Stimulated activated CD8-positive, alpha-beta memory T cell treated with anti-CD3 and anti-CD28 coated beads, Interleukin-7, amount 100 ng/mL, for 4 hours (primary cell): ENCODE measurements at places on chromosomes 7 and 10.
A peak's percentile ranks its signal among the peaks of the same experiment; 100 is the strongest.

DNA sequence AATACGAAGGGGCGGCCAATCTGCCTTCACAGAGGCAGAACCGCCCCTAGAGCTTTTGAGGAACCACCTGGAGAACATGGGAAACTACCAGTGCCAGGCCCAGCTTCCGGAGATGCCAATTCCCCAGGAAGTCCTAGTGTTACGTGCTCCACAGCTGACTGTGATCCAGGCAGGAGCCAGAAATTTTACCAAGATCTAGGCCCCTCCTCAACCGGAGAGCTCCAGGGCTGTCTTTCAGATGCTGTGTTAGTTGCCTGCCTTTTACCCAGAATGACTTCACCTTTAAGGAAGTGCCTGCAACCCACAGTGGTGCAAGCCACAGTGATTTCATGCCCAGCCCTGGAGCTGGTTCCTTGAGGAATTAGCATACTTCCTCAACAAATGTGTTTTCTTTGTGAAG is 62.9 kb downstream of the ELMO1 start:
- no peak for DNase-seq

DNA sequence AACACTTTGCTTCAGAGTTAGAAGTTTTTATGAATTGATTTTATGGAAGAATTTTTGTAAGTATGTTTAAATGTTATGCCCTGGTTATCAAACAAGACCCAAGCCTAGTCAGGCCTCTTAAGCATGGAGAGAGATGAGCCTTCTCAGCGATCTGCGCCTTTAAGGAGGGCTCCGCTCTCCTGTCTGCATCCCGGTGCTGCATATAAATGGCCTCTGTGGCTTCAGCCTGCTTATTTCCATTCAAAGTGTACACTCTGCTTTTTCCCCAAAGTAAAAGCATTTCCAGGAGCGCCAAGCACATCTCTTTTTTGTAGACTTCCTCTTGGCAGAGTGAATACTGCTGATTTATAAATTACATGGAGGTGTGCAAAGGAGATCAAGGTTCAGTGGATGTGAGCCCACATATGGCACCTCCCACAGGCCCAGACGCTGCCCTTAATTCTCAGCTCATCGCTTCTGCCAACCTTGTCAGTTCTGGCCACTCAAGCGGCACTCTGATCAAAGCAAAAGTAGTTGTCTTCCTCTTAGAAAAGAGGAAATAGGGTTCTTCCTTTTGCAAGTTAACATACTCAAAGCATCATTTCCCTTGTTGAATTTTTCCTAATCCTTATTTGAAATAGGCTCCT is 70.0 kb upstream of the SFMBT2 start:
- DNase-seq, result no peak

DNA sequence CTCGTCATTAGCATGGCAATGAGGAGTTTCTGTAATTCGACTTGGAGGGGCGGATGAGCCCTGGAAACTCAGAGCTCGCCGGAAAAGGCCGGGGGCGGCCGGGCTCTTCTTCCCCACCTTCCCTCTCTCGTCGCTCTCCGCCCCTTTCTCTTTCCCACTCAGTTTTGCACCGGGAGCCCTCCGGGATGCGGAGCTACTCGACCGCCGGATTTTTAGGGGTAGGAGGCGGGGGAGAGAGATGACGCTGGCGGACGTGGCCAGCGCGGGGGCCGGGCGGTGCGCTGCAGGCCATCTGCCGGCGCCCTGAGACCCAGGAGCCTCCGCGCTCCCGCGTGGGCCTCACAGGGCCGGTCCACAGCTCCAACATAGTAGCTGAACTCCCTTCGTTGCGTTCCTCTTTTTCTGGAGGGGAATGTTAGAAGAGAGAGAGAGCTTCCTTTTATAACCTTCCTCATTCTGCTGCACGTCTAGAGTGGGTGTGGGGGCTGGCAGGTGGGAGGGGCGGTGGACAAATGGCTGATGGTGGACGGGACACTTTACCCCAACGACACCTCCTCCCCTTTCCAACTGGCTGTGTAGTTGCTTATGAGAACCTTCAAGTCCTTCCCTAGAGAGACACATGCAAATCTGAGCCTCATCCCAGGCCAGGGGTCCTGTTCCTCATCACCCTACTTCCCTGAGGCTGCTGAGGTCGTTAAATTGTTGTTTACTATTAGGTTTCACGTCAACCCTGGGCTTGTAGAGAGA is 1.1 kb upstream of the HOXA1 start:
- DNase-seq, result no peak

DNA sequence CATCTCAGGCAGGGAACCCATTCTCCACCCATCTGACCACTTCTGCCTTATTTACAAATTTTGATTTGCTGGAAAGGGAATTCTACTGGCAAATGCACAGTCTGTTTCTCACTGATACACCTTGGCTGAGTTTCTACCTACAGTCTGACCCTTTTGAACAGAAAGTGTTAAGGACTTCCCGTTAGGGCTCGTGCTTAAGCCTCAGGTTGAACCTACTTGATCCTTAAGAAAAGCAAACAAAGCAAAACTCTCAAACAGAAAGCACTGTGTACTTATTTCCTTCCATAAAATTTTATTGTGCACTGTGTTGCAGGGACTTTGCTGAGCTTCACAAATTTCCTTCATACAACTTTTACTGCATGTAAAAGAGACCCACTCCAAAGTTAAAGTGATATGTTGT is 367.8 kb downstream of the NRG3 start:
- no peak for DNase-seq

GRCh38 chr10:98582363-98582762 is 135.6 kb upstream of the HPS1 start:
- DNase-seq, result no peak

DNA sequence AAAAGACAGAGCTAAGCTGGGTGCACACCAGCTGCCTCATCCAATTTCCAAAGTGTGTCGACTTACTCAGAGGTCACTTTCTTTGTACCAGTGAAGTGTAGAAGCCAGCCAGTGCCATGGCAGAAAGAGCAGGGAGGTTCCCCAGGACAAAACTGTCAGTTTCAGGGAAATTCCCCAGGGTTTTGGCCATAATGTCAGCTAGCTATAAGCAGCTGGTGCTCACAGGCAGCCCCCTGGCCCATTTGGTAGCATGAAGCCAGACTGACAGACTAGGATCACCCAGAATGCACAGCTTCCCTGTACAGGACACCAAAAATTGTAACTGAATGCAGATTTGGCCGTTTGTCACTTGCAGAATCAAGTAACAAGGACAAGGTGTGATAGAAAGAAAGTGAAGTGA is 28.6 kb downstream of the MRPL32 start:
- no peak for DNase-seq

- DNase-seq, result no peak
Measured at GRCh38 chr10:80611481-80612185, 73.9 kb downstream of the SH2D4B start.

GRCh38 chr10:20892011-20892585 is 5.0 kb downstream of the NEBL start:
- no peak for DNase-seq

DNA sequence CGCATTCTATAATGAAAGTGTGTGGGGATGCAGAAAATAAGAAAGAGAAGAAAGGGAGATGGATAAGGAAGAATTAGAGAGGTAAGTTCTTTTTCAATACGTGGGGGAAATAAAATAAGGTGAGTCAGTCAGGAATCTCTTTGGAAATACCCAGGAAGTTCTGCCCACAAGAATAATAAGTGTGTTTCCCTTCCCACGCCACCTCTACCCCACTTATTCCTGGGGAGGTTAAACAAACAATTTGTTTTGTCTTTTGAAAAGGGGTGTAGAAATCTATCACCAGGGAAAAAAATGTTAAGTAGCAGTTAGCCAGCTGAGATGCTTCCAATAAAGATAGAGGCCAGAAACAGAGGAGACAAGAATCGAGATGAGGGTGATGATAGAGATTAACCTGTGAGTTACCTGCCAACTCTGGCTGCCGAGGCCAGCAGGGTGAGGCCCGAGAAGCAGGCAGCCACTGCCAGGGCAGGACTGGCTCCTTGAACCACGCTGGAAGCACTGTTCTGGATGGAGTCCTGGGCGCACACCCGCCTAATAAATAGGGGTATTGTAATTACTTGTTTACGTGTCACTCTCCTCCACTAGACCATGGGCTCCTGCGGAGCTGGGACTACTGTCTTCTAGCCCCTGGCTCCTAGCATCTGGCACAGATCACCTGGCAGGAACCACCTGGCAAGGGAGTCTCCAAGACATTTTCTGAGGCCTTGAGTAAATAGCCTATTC is 191.3 kb downstream of the FGFR2 start:
- no peak for DNase-seq

GRCh38 chr7:100863406-100863950 is 3.7 kb upstream of the TRIP6 start:
- no peak for DNase-seq

GRCh38 chr10:119199231-119199992 is 8.0 kb upstream of the GRK5 start:
- no peak for DNase-seq

GRCh38 chr7:94781236-94781635 is 125.3 kb upstream of the SGCE start:
- no peak for DNase-seq

GRCh38 chr7:618539-619367 is 99.1 kb upstream of the PDGFA start:
- peak; percentile 61 for DNase-seq

DNA sequence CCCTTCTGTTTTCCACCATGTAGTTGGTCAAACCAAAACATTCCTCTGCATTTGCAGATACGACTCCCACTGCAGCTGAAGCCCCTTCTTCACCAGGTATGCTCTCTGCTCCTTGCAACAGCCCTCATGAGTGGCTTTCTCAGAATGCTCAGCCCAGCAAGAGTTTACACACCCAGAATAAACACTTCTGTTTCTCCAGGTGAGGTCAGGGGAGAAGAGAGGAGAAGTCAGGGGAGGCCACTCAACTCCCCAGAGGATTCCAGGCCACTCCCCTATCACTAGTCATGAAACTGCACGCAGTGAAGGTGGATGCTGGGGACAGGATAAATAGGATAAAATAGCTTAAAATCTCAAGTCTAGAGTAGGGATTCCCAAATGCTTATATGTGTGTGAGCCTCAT is 31.2 kb downstream of the CUZD1 start:
- no peak for DNase-seq

- no peak for DNase-seq
Measured at GRCh38 chr7:132112657-132113056, 463.6 kb downstream of the PLXNA4 start.

GRCh38 chr7:50341724-50342123 is 37.2 kb downstream of the IKZF1 start:
- no peak for DNase-seq

GRCh38 chr7:77360969-77361368 is 55.2 kb downstream of the GSAP start:
- DNase-seq, result no peak

- no peak for DNase-seq
Measured at GRCh38 chr7:33773053-33773452, 132.3 kb upstream of the BMPER start.

DNA sequence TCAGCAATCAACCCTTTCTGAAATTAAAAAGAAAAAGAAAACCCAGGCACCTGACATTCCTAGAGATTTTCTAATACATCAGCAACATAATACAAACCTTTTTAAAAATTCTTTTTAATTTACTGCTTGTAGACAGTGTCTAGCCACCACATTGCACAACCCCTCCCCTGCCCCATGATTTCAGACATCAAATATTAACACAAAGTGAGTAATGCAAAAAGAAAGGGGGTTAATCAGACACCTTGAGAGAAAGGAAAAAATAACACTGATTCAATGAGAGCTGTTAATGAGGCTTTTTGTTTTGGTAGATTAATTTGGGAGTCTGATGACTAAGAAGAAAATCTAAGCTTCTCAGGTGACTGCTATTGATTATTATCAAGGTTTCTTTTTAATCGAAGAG is 55.3 kb downstream of the SLC25A13 start:
- DNase-seq, result no peak

GRCh38 chr7:1121476-1121875 is 33.6 kb downstream of the GPER1 start:
- DNase-seq, result no peak

GRCh38 chr10:6221971-6222751 is 19.4 kb downstream of the PFKFB3 start:
- no peak for DNase-seq

- peak; percentile 52 for DNase-seq
Measured at GRCh38 chr7:2508327-2509215, 11.0 kb upstream of the LFNG start.

DNA sequence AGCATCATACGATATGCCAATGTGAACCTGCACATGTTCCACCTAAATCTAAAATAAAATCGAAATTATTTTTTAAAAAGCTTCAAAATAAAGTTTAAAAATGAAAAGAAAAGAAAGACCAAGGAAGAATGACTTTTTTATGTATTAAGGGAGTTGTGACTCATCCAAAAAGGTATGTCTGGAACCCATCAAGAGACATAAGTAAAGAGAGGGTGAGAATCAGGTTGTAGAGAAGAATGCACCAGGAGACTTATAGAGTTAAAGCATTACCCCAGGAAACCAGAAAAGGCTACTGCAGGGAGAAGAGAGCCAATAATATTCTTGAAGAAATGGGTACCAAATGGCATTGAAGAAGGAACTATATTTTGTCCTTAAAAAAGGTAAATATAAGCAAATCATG is 69.8 kb downstream of the CTTNBP2 start:
- no peak for DNase-seq

DNA sequence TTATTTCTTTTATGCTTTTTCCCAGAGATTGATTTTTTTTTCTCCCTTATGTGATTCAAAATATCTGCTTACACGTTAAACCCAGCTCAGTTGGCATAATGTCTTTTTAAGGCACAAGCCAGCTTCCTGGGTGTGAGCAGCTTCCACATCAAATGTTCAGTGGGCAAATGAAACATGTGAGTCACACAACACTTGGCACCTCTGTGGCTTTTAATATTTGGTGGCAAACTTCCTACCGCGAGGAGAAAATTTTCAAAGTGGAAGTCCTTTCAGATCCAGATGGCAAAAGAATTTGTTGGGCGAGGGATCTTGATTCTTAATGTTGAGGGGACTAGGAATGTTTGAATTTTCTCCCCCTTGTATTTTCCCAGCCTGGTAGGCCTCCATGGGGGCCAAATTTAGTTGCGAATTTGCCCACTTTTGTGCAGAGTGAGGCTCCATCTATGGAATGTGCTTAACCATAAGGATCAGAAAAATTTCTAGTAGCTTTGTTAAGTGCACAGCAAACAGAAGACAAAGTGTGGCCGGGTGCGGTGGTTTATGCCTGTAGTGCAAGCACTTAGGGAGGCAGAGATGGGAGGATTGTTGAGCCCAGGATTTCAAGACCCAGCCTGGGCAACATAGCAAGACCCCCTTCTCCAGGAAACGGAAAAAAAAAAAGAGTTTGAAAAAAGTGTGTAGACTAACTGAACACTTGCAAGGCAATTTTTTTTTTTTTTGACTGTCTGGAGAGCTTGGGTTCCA is 31.0 kb downstream of the CUX1 start:
- DNase-seq, result no peak

DNA sequence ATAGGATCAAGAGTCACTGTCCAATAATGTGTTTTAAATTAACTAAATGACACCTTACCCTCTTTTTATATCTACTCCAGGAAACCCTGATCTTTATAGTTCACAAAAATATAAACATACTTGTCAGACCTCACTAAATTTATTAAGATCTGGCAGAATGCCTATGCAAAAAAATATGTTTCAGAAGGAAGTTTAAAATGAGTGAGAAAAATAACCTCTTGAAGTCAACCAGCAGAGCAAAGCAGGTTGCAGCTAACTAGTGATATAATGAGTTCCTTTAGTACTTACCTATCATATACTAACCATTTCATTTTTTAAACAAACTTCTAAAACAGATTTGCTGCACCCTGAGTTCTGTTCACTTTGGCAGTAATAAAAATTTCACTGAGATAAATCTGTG is 14.0 kb upstream of the HGF start:
- DNase-seq, result no peak

GRCh38 chr10:8670461-8670860 is 616.0 kb downstream of the GATA3 start:
- no peak for DNase-seq
